Forelimb muscle (tissue), 1 donor: ENCODE measurements at places on chromosomes 12 and 14. TPM values are rescaled to one million over a fixed set of nuclear protein-coding genes. Genes with fewer than 3 reads are reported as not detected.

ITGB7 gene
- 1.2 TPM for polyA plus RNA-seq

TC2N gene
- polyA plus RNA-seq = 3.1 TPM

MGP gene
- 193 TPM for polyA plus RNA-seq

LTBP2 gene
- 7.7 TPM for polyA plus RNA-seq

LRR1 gene
- 6.5 TPM for polyA plus RNA-seq

GPR132 gene
- 1.1 TPM for polyA plus RNA-seq

FGF23 gene
- 0.19 TPM for polyA plus RNA-seq

COX6A1 gene
- 96.9 TPM for polyA plus RNA-seq

UBR7 gene
- 23.7 TPM for polyA plus RNA-seq

GPATCH2L gene
- 20.8 TPM for polyA plus RNA-seq

LPAR5 gene
- polyA plus RNA-seq = 1.1 TPM

SALL2 gene
- polyA plus RNA-seq = 10.5 TPM

RD3L gene
- polyA plus RNA-seq = not detected

- DNase-seq = no peak
These were observed 61.7 kb upstream of the RFLNA start for GRCh38 chr12:124233041-124233796.

DNA sequence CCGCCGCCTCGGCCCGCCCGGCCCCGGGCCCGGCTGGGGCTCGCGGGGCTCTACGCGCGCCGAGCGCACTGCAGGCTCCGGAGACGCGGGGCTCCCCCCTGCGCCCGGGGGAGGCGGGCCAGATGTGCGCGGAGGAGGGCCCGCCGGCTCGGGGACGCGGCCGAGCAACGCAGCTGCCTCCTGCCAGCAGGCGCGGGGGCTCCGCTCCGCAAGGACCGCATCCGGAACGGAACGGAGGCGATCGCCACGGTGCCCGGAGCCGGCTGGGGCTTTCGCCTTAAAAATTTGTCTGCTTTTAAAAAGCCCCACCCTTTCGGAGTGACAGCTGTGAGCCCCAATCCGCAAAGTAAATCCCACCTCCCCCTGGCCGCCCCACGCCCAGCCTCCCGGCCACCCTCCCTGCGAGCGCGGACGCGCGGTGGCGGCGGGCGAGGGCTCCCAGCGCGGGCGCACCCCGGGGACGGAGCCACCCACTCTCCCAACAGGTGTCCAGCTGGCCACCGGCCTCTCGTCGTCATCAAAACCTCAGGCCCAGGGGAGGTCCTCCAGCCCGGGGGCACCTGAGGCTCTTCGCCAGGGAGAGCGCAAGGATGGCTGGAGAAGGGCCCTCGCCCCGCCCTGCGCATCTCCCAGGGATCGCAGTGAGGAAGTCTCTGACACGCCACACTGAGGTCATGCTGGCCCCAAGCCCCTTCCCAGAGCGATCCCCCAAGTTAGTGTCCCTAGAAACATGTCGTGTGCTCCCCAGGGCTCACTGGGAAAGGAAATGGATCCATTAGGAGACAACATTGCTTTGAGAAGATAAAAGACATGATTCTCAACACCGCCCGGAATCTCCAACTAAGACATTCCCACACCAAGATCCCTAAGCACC, at the start of gene TMEM132D:
TMEM132D (minus strand) TSS at position 70 of the 874 bp plus-strand sequence.
- DNase-seq = no peak

- DNase-seq = no peak
These were observed 222.4 kb downstream of the GLT1D1 start for GRCh38 chr12:129075460-129076208.

GRCh38 chr12:53701518-53702264, 25.6 kb downstream of the CALCOCO1 start:
- no peak for DNase-seq

DNA sequence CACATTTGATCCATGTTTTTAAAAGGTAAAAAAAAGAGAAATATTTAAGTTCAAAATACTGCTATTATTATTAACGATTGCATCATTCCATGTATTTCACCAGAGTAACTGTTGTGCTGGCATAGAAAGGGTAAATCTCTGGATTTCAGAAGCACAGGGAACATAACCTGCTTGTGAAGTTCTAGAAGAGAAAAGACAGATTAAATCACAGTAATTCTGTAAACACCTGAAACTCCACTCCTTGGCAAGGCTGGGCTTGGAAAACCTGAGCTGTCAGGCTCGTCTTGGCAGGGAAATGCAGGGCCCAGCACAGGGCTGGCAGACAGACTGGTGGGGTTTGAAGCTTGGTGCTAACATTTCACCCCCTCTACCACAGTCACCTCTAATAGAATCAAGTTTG, 35.1 kb downstream of the SVOP start:
- no peak for DNase-seq

DNA sequence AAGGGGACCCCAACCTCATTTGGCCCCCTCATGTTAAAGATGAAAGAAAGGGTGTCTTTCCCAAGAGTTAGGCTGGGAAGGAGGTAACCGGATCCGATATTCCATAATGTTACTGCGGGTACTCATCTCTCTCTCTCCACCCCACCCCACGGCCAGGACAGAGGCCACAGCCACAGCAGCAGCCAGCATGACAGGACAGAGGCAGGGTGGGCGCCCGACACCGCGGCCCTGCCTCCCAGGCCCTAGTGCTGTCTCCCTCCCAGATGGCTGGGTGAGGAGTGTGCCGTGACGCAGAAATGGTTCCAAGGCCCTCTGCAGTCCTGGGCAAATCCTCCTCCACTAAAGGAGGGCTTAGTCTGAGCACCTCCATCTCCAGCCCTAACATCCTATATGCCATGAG, 6.2 kb downstream of the SLC6A12 start:
- no peak for DNase-seq

GRCh38 chr12:125742413-125742812, 677.2 kb downstream of the AACS start:
- no peak for DNase-seq

- DNase-seq = no peak
These were observed 368.7 kb downstream of the NELL2 start for GRCh38 chr12:44507461-44507860.

DNA sequence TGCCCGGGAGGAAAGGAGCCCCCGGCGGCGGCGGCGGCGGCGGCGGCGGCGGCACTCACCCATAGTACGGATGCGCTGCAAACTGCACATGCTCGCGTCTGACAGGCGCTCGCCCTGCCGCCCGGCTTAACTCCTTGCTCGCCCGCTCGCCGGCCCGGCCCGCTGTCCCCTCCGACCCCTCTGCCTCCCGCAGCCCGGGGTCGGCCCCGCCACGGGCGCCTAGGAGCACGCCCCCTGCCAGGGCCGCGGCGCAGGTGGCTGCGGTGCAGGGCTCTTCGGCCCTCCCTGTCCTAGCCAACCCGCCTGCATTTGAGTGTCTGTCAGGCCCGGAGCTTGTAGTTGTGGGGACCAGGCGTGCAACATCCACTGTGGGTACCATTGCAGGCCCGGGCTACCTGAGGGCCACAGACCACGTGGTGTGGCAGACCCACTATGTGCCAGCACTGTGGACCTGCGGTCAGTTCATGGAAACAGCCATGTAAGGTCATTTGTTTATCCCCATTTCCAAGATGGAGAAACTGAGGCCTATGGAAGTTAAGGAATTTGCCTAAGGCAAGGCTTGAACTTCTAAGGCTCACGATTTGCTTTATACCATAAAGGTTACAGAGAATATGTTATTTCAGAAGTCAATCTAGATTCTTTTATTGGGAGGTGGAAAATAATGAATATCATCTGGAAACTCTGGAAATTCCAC, 17.6 kb upstream of the PLEKHH1 start:
- no peak for DNase-seq

DNA sequence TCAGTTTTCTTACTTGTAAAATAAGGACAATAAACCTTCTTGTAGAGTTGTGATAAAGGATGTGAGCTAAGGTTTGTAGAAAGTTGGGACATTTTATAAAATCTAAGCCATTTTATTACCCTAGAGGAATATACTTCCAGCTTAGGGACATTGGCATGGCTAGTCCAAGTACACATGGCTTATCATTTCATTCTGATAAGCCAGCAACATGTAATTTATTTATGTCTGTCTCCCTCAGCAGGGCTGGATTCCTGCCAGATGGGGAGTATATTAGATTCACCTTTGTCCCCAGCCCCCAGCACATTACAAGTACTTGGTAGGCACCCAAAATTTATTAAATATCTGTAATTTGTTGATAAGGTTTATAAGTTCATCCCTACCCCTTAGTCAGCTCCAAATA, 6.3 kb upstream of the ATG14 start:
- DNase-seq = no peak

GRCh38 chr12:22410486-22410885, 76.0 kb upstream of the ST8SIA1 start:
- no peak for DNase-seq

GRCh38 chr12:111103583-111103982, 183.2 kb upstream of the MYL2 start:
- DNase-seq = no peak

- no peak for DNase-seq
These were observed 27.8 kb upstream of the GPR132 start for GRCh38 chr14:105093038-105093430.

- no peak for DNase-seq
These were observed 530 bp downstream of the APAF1 start for GRCh38 chr12:98645572-98646067.

DNA sequence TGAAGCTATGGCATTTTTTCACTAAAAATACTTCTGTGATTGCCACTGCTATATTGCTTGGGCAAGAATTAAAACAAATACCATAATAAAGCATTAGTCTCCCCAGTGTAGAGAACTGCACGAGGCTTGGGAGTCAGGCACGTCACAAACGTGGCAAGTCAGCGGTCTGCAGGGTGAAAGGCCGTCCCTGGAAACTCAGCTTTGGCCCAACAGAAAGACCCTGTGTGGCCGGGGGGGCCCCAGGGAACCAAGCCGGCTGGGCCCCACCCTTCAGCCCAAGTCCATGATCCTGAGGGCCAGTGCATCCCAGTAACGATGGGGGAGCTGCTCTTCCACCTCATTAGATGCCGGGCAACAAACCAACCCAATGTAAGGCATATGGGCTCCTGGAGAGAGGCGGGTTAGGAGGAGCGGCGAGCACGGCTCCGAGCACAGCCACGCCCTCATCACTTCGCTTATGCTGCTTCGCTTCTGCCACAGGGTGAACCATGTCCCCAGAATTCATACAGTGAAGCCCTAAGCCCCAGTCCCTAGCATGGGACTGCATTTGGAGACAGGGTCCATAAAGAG, 50.9 kb upstream of the GPR68 start:
- no peak for DNase-seq

- DNase-seq = no peak
These were observed 125.3 kb upstream of the HIF1A start for GRCh38 chr14:61569812-61570548.

DNA sequence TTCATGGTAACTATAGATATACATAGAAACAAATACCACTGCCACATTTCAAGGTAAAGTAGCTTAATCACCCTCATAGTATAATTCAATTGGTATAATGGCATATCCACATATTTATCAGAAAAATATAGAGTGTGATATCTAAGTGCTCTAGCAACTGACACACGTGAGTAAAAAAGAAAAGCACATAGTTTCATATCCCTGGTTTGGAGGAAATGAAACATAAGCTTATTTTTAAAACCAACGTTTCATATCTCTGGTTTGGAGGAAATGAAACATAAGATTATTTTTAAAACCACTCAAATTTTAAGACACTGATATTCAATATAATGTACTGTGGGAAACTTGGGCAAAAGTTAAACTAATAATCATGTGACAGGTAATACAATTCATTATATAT, 2.1 kb downstream of the OR6C70 start:
- DNase-seq = no peak

DNA sequence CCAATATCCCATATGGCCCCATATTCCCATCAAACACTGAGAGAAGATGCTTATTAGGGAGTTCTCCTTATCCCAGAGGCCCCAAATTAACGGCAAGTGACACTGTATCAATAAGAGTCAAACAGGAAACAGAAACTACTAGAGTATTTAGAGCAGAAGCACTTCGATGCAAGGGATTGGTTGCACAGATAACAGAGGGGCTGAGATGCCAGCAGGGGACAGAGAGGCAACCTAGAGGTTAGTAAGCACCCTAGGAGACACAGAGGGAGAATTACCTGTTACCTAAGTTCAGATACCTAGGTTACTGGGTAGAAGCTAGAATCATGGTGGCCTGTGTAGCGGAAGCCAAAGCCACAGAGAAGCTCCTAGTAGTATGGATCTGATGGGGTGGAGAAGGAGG, 2.9 kb downstream of the HEBP1 start:
- no peak for DNase-seq

DNA sequence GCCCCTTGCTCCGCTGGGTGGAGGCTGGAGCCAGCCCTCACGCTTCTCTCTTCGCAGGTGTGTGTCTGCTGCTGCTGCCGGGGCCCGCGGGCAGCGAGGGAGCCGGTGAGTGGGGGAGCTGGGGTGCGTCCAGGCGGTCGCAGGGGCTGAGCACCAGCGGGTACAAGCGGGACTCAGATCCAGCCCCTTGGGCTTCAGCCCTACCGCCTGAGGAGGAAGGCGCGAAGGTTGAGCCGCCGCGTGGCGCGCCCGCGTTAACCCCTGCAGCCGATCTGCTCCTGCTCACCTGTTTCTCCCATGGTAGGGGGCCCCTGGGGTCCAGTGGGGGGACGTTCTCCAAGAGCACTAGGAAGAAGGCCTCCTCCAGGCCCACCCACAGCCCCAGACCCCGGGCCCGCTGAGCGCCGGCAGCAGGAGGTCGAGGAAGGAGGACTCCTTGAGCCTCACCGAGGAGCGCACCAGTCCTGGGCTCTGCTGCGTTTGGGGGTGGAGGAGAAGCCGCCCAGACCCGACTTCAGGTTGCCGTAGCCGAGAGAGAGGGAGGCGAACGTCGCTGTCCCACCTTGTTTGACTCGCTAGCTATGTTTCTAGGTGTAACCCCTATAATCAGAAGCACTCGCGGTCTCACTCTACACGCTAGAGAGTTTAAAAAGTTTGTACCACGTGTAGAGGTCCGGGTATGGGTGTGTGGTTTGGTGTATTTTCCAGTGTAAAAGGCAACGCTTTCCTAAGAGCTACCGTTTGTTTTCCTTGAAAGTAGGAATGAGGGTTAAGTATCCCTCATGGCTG, 834 bp downstream of the COCH start:
- no peak for DNase-seq

DNA sequence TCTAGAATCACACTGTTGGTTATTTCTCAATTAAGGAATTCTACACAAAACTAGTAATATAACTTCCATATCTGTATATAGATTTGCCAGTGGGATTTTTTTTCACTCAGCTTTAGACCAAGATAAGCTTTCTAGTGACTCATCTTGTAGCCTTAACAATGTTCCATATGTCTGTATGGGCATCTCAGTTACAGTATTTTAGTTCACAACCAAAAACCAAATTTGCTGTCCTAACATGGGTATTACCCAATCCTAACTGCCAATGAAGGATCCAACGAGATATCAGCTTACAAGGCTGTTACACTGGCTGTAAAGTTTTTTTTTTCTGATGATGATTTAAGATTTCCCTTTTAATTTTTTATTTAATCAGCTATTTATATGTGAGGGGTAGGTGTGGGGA, 31.5 kb upstream of the KRR1 start:
- no peak for DNase-seq
